NCI-H1930 (cell line): ENCODE measurements at places on chromosomes 6 and 20.

DNA sequence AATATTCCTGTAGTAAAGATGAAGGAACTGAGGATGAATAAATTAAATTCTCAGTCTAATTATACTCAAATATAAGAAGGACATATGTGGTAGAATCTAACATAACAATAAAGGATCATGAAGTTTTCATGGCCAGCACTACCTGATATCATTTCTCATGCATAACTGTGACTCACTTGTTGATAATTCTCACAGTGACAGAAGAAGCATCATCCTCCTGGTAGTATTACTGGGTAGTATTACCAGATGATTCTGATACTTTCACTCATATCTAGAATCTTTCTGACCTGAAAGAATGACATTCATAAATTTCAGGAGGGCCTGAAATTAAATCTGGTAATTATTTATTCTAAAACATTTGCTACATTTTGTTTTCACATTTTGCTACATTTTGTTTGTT, 1375.0 kb downstream of the EPHA7 start:
- DNase-seq = no peak

GRCh38 chr6:166592821-166593220, 6.3 kb upstream of the RAMACL start:
- DNase-seq = no peak

DNA sequence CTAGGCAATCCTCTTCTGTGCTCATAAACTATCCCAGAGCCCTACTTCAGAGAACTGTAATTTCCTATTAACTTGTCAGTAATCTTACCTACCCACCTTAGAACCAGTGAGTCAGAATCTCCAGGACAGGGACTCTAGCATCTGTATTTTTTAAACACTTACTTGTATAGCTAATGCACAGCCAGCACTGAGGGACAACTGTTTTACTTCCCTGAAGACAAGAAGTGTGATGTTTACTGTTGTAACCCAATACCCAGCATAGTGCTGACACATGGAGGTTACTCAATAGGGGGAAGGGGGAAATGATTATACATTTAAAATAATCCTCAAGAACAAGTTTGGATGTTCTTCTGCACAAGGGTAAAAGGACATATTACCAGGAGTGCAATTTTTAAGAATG, 130.8 kb downstream of the BTBD9 start:
- no peak for DNase-seq

DNA sequence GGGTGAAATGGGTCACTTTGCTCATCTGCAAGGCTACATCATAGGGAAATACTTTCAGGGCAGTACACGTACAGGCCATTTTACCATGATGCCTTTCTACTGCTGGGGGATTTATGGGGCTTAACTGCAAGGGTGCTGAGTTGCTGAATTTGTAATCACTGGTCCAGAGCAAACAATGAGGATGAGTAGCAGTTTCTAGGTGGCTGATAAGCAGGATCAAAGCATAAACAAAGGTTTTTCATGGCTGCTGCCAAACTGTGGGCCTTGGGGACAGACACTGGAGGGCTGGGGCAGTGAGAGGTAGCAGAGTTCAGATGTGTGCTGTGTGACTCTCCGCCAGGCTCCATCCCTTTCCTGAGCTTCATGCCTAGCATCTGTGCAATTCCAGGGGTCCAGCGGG, 68.3 kb downstream of the CNBD2 start:
- no peak for DNase-seq

DNA sequence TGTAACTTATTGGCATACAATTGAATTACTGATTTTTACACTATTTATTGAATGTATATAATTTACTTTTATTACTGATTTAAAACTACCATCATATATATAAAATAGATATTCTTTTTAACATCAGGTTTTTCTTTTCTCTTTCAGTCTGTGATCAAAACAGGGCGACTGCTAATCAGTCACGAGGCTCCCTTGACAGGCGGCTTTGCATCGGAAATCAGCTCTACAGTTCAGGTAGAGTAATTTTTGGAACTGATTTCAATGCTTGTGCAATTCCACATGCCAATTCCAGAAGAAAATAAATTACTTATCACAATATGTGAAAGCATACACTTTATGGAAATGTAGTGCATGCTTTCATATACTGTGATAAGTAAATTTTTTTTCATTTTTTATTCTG, 166.5 kb downstream of the BCKDHB start:
- no peak for DNase-seq

GRCh38 chr20:40646361-40646760, 42.7 kb downstream of the MAFB start:
- no peak for DNase-seq

- no peak for DNase-seq
Observed at GRCh38 chr6:2186516-2186915, 58.9 kb downstream of the GMDS start.

GRCh38 chr6:105814745-105815536, 271.2 kb upstream of the PRDM1 start:
- no peak for DNase-seq

GRCh38 chr6:63677282-63677681, 41.7 kb downstream of the PHF3 start:
- no peak for DNase-seq

DNA sequence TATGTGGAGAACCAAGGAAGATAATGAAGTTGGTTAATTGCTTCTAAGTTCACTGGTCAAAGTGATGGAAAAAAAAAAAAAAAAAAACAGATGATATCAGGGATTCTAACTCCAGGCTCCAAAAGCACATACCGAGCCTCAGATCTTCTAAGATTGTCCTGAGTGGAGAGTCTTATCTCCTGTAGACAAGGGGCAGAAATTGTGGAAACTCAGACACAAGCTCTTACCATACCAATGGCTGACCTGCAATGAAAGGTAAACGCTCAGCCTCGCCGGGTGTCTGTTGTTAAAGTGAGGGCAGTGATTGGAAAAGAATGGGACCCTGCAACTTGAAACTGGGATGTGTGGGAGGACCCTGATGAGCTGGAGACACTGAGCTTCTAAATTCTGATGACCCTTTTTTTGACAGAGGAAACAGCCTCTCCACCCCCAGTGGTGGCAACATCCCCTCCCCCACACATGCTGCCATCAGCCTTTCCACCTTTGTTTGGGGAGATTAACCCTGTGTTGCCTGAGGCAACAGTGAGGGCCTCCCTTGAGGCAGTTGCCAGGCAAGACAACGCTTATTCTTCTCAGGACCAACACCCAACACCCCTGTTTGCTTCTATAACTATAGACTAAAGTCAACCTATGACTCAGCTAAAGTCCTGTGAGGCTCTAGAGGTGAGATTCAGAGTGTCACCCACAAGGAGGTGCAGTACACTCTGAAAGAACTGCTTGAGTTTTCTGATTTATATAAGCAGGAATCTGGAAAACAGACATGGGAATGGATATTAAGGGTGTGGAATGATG, 154.0 kb downstream of the THBS2 start:
- no peak for DNase-seq

DNA sequence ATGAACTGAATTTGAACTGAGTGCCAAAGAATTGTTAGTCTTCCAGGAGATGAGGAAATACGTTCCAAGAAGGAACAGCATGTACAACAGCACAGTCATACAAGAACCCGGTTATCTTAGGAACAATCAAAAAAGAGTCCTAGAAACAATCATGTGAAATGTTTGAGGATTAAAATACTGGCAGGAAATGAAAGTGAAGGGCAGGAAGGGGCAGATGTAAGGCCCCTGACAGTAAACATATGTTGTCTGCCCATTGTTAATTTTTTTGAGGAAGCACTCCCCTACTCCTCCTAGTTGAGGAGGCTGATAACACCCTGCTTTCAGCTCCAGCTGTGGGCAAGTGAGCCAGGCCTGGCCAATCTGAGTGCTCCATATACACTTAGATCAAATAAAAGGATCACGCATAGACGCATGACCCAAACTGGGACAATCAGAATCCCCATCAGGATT, 220.9 kb downstream of the HACE1 start:
- no peak for DNase-seq

GRCh38 chr6:44265722-44266233, 427 bp upstream of the NFKBIE start:
- no peak for DNase-seq

GRCh38 chr6:47934023-47934422, 152.2 kb downstream of the OPN5 start:
- no peak for DNase-seq

DNA sequence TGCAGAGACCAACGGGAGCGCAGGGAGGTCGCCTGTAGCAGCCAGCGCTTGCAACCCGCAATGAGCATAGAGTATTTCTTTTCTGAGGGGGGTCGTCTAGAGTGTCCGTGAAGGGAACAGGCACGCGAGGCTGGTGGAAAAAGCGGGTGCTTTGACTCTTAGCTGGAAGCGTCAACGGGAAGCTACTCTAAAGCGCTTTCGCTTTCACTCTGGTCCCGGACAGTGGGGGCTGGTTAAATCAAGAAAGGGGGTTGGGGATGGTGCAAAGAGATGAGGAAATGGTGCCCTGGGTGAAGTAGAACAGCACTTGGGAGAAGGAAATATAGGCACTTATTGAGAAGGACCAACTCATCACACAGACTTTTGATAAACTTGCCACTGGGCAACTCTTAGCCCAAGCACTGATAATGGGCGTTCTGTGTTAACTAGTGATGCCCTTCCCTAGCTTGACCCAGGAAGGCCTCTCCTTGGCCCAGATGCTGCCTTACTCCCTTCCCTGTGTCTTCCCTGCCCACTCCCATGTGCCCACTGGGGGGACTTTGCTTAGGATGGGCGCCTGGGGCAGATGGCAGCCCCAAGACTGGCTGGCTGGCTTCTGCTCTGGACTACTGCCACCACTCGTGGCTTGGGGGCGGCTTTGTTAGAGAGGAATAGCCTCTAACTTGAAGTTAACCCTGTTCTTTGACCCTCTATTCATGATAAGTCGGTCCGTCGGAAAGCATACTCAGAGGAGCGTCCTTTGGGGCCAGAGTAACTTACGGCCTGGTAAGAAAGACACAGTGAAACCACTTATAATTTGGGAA, 585 bp downstream of the PSMB9 start:
- no peak for DNase-seq

- no peak for DNase-seq
Observed at GRCh38 chr20:57688864-57689263, 21.0 kb downstream of the PMEPA1 start.

GRCh38 chr6:169409742-169410312, 156.2 kb upstream of the THBS2 start:
- no peak for DNase-seq

DNA sequence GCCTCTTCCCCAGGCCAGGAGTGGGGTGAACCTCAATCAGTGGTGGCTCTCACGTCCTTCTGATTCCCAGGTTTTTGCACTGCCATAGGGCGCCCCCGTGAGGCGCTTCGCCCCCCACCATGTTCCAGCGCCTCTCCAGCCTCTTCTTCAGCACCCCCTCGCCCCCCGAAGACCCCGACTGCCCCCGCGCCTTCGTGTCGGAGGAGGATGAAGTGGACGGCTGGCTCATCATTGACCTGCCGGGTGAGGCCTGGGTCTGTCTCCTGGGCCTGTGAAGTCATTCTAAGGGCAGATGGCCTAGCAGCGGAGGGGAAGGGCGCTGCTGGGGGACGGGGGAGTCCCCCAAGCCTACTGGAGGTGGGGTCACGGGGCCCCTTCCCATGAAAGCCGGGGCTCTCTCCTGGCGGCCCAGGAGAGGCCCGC, 4.5 kb downstream of the TP53INP2 start:
- DNase-seq = peak; percentile 36

DNA sequence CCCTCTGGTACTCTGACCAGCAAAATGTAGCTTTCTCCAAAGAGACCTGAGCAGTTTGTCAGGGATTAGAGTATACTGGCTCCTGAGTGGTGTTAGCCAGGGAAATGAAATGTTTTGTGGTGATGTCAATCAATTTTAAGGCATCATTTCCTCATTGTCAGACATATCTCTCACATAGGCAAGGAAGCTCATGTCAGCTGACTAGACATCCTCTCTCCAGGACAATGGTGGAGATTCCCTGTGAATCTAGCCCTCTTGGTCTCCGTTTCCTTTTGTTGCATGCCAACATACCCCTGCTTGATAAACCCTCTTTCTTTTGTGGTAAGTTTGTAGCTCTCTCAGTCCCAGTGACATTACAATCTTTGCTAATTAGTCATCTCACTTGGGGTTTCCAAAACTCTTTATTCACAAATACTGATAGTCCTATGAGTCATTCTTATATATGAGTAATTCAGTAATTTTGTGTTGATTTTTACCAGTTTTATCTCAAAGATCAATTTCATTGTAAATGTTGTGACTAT, 135.6 kb upstream of the PTPRK start:
- no peak for DNase-seq

- no peak for DNase-seq
Observed at GRCh38 chr20:31555203-31555775, 41.0 kb downstream of the HM13 start.

GRCh38 chr20:58898629-58899408, 46.3 kb downstream of the GNAS start:
- no peak for DNase-seq

DNA sequence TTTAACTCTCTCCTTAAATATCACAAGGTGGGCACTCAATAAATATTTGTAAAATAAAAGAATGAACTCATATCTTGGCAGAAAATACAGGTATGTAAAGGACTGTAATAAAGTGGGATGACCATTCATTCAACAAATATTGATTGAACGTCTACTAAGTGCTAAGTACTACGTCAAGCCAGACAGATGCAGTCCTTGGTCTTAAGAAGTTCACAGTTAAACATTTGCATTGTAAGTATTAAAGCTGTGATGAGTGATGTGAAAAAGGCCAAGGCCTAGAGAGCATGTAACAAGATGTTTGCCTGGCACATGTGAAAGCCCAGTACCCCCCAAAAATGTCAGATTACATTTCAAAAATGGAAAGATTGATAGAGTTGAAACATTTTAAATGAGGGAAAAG, 130.1 kb upstream of the TMEM170B start:
- no peak for DNase-seq

DNA sequence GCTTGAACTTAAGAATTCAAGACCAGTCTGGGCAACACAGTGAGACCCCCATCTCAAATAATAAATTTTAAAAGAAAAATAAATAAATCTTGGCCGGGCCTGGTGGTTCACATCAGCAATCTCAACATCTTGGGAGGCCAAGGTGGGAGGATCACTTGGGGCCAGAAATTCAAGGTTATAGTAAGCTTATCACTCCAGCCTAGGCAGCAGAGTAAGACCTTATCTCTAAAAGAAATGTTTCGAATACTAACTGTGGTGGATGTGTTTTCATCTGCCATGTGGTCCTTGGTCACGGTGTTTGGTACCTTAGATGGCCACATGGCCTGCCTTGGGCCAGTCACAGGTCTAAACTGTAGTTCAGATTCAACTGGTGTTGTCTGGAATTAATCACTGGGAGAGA, 5.8 kb downstream of the UBE2C start:
- DNase-seq = no peak
